ENCODE measurements at places on chromosomes 6 and 20. TPM values are rescaled to one million over a fixed set of nuclear protein-coding genes. Genes with fewer than 3 reads are reported as not detected.

- DNase-seq = no peak
Observed at GRCh38 chr6:99270030-99270429, 79.4 kb downstream of the FAXC start.

GRCh38 chr6:45681860-45682511, 304.3 kb upstream of the SUPT3H start:
- no peak for DNase-seq

NMBR gene
- total RNA-seq = not detected

FILIP1 gene
- 34.4 TPM for total RNA-seq

- DNase-seq = no peak
Observed at GRCh38 chr6:142932889-142933288, 12.1 kb downstream of the HIVEP2 start.

GRCh38 chr20:55880361-55880760, 125.0 kb downstream of the CBLN4 start:
- DNase-seq = no peak

DNA sequence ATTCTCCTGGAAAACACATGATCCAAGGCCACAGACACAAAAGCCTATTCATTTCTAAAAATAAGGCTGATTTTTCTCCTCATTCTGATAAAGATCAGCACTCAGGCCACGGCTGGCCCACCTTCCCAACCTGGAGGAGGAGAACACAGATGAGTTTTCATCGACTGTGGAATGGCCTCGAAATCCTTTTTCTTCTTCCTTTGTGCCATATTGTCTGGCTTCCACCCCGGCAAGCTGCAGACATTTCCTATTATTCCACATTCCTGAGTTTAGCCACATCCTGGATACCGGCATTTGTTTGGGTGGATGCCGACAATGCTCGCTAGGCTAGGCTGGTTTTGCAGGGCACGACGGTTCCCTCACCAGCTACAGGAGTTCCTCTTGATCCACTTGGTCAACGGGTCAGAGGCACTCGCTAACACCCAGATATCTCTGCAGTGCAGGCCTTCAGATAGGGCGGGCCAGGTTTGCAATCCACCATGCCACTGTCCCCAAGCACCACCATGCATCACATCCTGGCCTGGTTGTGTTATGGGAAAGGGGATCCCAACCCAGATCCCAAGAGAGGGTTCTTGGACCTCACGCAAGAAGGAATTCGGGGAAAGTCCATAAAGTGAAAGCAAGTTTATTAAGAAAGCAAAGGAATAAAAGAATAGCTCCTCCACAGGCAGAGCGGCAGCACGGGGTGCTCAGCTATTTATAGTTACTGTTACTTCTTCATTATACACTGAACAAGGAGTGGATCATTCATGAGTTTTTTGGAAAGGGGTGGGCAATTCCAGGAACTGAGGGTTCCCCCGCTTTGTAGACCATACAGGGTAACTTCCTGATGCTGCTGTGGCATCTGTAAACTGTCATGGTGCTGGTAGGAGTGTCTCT, 4.2 kb upstream of the CTSZ start:
- DNase-seq = peak; percentile 81

GRCh38 chr6:159996087-159996622, 27.3 kb downstream of the IGF2R start:
- DNase-seq = no peak

DNA sequence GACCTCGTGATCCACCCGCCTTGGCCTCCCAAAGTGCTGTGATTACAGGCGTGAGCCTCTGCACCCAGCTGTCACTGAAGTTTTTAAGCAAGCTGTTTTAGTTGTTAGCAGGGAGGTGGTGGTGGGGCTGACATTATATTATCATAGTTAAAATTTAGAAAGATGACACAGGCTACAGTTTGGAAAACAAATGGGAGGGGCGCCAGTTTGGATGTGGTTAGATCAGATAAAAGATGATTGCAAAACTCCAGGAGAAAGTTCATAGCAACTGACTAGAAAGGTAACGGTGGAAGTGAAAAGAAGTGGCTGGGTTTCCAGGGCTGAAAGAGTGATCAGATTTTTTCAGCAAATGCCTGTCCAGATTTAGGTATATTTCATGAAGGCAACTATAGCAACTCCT, 311.9 kb upstream of the CITED2 start:
- DNase-seq = no peak

- DNase-seq = no peak
Observed at GRCh38 chr6:141541581-141542324, 591.0 kb upstream of the GJE1 start.

GRCh38 chr6:124769811-124770544, 192.3 kb upstream of the RNF217 start:
- DNase-seq = no peak

- DNase-seq = no peak
Observed at GRCh38 chr20:46158476-46158987, 40.4 kb downstream of the CD40 start.

- DNase-seq = no peak
Observed at GRCh38 chr6:90646940-90647339, 60.1 kb upstream of the MAP3K7 start.

GRCh38 chr6:7916959-7917358, 6.4 kb upstream of the TXNDC5 start:
- DNase-seq = no peak
